Endothelial cell of umbilical vein (primary cell): ENCODE measurements at places on chromosomes 1 and 21. TPM values are rescaled to one million over a fixed set of nuclear protein-coding genes. Genes with fewer than 3 reads are reported as not detected.

JAM2 gene
- total RNA-seq: 0.20 and 1.1 TPM in 2 replicates

B3GALT6 gene
- total RNA-seq: 24.4 and 24.6 TPM in 2 replicates

GFI1 gene
- total RNA-seq: 0.11 and 0.14 TPM in 2 replicates

CD247 gene
- total RNA-seq: not detected in 2 replicates

PEAR1 gene
- 88.7 and 90.7 TPM in 2 replicates for total RNA-seq

VASH2 gene
- total RNA-seq: 1.4 and 2.9 TPM in 2 replicates

AADACL3 gene
- not detected in 2 replicates for total RNA-seq

CATSPERE gene
- total RNA-seq: 0.72 and 1.9 TPM in 2 replicates
